CD8-positive, alpha-beta T cell (primary cell): ENCODE measurements at places on chromosomes 5 and 9.

GRCh38 chr5:160270704-160271103, 41.4 kb downstream of the FABP6 start:
- no peak for DNase-seq

DNA sequence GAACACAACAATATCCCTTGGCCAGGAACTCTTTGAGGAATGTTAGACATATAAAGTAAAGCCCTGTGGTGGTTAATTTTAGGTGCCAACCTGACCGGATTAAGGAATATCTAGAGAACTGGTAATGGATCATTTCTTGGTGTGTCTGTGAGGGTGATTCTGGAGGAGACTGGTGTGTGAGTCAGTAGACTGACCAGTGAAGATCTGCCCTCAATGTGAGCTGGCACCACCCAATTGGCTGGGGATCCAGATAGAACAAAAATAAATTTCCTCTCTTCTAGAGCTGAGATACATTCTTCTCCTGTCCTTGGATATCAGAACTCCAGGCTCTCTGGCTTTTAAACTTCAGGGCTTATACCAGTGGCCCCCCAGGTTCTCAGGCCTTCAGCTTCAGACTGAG, 56.2 kb upstream of the TNPO1 start:
- DNase-seq = no peak

DNA sequence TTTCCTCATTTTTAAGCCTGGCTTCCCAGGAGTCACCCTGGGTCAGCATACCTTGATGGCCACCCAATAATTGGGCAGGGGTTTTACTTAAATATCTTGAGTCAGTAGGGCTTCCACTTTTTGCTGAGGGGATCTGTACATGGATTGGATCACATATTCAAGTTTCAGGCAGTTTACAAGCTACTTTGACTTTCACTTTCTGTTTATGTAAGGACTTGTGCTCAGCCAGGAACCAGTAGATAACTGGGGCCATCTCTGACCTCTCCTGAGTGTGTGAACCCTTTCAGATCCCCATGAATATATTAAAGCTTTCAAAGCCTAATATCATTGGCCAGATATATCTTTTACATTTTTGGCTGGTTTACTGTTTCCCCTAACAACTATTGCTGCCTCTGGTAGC, 45.1 kb downstream of the SLCO6A1 start:
- no peak for DNase-seq

GRCh38 chr5:134203630-134204029, 22.2 kb downstream of the PPP2CA start:
- DNase-seq = no peak

- DNase-seq = no peak
Measured at GRCh38 chr5:138369706-138370105, 17.2 kb downstream of the KDM3B start.

DNA sequence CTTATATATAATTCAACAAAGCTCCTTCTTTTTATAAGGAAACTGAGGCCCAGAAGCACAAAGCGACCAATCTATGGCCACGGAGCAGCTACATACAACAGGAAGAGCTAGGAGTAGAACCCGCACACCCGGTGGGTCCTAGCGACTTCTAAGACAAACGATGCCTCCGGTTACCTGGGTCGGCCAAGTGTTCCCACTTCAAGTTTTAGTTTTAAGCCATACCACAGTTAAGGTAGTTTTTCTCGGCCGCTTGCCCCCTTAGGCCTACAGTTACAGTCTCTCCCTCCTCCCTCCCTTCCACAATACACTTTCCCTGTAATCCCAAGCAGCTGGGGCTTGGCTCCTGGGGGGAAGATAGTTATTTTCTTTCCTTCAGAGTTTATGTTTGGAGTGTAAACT, 533 bp downstream of the SREK1IP1 start:
- DNase-seq = no peak

DNA sequence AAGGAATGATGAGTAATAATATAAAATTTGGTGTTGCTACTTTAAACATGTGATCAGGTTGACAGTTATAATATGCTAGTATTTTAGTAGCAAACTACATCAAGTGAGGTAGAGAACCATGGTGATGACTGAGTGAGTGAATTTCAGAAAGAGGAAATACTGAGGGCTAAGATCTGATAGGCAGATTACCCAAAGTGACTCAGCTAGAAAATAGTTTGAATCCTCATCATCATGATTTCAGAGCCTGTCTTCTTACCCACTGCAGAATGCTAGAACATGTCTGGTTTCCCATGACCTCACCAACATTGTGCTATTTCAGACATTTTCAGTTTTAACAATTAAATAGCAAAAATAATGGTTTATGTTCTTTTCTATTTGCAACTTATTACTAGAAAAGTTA, 602.1 kb downstream of the TAF11L14 start:
- DNase-seq = no peak

DNA sequence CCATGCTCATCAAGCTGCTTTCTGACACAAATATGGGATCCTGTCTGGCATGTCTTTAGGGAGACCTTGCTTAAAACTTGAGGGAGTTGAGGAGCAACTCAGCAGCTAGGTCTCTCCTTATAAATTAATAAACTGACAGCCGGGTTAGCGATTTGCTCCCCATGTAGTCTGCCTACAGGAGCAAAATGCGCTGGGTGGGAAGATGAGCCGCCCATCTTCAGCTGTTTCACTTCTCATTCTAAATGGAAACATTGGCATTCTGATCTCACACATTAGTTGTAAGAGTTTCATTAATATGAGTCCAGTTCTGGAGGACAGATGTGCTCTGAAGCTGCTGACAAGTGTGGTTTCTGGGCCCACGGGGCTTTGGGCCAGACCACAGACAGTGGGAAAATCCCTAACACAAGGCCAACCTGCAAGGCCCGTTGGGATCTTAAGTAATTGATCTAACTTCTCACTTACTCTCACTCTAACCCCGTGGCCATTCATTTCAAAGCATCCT, 197.0 kb downstream of the MCTP1 start:
- no peak for DNase-seq

- no peak for DNase-seq
Measured at GRCh38 chr5:78574131-78574673, 74.4 kb downstream of the LHFPL2 start.

DNA sequence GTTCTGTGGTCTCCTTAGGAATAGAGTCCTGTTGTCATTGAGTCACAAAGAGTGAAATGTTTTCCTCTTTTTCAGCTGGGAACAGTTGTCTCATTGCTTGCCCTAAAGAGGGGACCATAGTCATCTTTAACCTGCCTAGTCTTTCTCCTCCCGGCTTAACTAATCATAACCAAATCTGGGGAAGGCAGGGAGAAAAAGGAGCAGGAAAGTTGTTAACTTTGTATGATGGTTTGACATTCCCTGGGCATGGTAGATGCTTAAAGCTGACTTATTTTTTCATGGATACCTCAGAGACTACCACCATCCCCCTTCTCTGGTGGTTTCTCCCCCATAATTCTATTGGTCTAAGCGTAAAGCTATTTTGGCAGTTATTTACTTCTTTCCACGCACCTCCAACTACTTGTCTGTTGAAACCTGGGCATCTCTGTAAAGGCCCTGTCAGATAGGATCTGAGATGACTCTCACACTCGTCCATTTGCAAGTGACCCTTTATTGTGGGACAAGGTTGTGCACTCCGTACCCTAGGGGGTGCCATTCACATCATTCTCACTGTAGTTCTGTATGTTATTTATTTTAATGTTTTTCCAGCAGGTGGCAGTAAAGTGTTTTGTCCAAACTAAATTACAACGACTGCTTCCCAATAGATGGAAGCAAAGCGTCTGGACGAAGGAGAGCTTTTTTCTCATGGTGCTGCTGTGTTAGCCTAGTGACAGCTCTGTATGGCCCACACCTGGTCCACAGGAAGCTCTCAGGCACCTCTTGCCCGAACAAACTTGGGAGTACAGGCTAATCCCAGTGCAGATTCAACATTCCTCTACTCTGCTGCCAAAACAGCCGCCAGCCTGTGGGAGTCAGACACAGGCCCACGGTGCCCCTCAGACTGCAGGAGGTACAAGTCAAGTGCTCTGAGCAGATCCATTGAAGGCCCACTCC, 3.0 kb upstream of the FAM13B start:
- DNase-seq = peak; percentile 90

- DNase-seq = no peak
Measured at GRCh38 chr5:154409230-154409840, 36.5 kb upstream of the SAP30L start.

DNA sequence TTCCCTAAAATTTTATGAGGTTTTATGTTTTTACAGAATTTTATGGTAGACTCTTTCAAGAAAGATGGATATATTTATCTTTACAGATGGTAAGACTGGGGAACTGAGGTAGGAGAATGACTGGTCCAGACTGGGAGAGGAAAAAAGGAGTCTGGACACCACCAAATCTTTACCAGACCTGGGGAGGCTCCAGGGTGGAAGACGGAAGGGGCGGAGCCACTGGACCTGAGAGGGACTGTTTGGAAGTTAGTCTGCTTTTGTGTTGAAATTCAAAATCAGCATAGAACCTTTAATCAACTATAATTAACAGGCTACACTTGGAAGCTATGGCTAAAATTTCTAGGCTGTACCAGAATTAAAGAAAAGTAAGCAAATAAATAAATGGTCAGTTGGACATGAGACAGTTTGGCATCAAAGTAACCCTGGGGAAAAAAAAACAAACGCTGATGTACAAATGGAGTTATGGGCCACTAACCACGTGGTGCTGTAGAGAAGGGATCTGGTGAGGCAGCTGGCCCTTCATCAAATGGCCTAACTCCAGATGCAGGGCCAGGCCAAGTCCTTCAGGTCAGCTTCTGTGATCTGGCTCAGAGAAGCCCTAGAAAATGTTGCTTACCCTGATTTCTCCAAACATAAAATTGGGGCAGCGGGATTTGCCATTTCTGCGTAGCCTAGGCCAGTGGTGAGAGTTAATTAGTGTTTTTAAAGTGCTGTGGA, 155.1 kb downstream of the ARSB start:
- DNase-seq = no peak

DNA sequence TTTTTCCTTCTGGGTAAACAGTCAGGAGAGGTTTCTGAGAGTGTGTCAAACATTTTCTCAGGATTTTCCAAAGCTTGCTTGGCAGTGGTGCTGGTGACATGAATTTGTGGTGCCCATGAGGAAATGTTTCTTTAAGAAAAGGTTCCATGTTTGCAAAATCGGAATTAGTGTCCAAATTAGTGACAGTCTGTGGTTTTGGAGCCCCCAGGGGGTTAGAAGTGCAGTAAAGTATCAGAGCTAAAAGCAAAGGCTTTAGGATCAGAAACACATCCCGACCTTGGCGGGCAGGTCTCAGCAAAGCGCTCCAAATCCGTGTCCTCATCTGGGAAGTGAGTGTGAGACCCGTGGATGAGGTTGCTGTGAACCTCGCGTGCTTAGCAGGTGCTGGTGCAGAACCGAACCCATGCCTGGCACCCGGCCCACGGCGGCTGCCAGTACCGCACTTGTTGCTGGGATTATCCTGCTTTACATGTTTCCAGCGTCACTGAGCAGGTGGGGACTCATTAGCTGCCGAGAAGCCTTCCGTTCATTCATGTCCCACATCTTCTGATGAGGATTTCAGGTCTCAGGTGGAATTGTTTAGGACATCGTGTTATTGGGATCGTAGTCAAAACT, 70.8 kb upstream of the COL5A1 start:
- DNase-seq = no peak

DNA sequence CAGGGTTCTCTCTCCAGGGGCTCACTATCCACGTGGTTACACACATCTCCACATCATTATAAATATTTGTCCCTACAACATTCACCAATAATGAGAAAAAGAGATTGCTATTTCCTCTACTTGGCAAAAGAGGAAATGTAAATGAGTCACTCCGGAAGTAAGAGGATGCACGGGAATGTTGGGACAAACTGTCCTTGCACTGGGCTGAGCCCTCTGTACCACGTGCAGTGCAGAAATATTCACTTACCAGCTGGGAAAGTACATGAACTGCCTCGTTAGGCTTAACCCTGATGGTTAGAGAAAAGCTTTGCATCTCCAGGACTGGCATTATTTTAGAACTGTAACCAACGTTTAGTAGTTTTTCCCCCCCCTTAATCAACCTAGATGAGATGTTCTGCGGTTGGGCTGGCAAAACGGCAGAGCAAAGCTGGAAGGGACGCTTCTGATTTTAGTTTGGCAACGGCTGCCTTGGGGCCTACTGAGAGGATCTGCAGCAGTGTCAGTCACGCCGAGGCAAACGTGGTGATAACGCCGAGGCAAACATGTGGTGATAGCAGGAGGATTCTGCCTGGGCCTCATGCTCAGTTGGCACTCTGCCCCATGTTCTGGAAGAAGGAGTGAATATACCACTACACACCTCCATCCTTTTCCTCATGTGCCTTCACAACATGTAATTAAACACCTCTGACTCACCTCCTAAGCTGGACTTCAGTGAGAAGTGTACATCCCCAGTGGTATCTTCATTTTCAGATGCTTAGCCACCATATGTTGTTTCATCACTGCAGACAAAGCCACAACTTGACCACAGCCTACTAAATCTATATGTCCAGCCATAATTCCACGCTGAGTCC, 661.4 kb upstream of the KLF4 start:
- DNase-seq = no peak

GRCh38 chr9:120791161-120791560, 2.1 kb downstream of the FBXW2 start:
- DNase-seq = no peak
